Renal cortical epithelial cell (primary cell): ENCODE measurements at places on chromosomes 6 and 20. TPM values are rescaled to one million over a fixed set of nuclear protein-coding genes. Genes with fewer than 3 reads are reported as not detected.

Gene PRKN
- total RNA-seq: 3.6 and 3.8 TPM in 2 replicates

Gene CDSN
- under 0.01 and 0.05 TPM in 2 replicates for total RNA-seq

Gene GSTA2
- total RNA-seq: 0.15 TPM in 1 of 2 replicates, not detected in the other

Gene CLVS2
- under 0.01 TPM in 1 of 2 replicates, not detected in the other for total RNA-seq

Gene LIN28B
- total RNA-seq: not detected in 2 replicates

Gene OTOR
- total RNA-seq: not detected in 2 replicates

Gene TSHZ2
- total RNA-seq: 0.17 and 0.30 TPM in 2 replicates

Gene LY6G6D
- not detected in 2 replicates for total RNA-seq

Gene PNPLA1
- total RNA-seq: not detected in 2 replicates

Gene TEAD3
- total RNA-seq: 3.6 and 10.2 TPM in 2 replicates

Gene CCR6
- total RNA-seq: not detected in 2 replicates

Gene DEFB129
- total RNA-seq: not detected in 2 replicates
